T-helper 2 cell treated with Interferon-gamma antibody and Interleukin-4, amounts not matched to agents 5 μg/mL and 100 μg/mL, for 36 hours (primary cell): ENCODE measurements at places on chromosomes 1 and 21.
A peak's percentile ranks its signal among the peaks of the same experiment; 100 is the strongest.

- peak; percentile 18 for DNase-seq
Measured at GRCh38 chr1:204975568-204976235, 67.3 kb upstream of the CNTN2 start.

DNA sequence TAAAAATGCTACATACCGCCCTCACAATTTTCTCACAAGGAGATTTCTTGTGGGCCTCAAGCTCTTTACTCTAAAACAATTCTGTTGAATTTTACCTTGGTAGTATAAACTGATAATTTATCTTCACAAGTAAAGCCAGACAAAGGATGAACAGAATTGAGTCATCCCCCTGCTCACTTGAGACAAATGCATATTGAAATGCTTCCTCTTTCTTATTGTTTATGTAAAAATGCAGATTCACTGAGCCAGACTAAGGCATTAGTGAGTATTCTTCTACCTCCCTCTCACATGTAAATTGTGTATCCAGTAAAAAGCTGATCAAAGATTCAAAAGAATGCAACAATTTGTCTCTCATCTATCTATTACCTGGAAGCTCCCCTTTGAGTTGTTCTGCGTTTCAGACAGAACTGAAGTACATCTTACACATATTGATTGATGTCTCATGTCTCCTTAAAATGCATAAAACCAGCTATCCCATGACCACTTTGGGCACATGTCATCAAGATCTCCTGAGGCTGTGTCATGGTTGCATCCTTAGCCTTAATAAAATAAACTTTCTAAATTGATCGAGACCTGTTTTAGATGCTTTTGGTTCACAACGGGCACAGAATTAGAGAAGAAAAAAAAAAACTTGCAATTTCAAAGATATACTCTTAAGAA, 743.1 kb upstream of the B3GALT2 start:
- no peak for DNase-seq

DNA sequence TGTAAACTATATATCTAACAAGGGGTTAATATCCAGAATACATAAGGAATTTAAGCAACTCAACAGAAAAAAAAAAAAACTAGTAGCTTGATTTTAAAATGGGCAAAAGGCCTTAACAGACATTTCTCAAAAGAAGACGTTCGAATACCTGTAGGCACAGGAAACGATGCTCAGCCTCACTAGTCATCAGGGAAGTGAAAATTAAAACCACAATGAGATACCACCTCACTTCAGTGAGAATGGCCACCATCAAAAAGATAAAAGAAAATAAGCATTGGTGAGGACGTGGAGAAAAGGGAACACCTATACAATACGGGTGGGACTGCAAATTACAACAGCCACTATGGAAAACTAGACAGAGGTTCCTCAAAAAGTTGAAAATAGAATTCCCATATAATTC, 37.3 kb downstream of the NPHP4 start:
- DNase-seq = peak; percentile 45

DNA sequence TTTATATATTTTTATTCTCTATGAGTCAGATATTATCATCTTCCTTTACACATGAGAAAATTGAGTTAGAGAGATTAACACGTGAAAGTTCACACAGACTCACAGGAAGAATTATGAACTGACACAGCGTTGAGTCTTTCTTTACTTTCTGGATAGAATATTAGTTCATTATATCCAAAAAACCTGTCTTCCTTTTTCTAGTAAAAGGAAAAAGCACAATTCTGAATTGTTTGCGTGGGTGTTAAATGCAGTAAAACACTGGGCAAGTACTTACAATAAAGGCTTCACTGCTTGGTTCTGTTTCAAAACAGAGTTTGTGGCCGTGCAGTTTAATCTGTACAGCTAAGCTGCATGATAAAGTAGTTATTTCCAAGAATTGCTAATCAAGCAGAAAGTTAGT, 10.8 kb downstream of the MAGI3 start:
- DNase-seq = no peak

- no peak for DNase-seq
Measured at GRCh38 chr1:11787251-11787803, 18.4 kb downstream of the MTHFR start.

GRCh38 chr1:201753492-201753891, 75.5 kb upstream of the IPO9 start:
- DNase-seq = no peak

DNA sequence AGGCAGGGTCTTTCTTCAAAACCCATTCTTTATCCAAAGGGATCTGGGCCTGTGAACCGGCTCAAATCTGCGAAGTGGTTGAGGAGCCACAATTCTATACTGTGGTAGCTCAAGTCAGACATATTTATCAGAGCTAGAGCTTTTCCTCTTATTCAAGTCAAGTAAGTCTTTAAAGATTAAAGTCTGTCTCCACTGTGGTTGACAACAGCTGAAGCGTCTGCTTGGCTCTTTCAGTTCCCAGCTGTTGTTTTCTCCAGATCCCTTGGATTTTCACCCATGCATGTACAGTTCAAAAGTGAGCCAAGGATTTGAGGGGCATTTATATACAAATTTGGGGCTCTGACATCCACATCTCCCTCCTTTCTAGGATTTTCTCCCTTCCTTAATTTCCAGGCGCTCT, 66.9 kb downstream of the C1orf185 start:
- no peak for DNase-seq

GRCh38 chr1:216210081-216210480, 213.2 kb downstream of the USH2A start:
- DNase-seq = no peak

DNA sequence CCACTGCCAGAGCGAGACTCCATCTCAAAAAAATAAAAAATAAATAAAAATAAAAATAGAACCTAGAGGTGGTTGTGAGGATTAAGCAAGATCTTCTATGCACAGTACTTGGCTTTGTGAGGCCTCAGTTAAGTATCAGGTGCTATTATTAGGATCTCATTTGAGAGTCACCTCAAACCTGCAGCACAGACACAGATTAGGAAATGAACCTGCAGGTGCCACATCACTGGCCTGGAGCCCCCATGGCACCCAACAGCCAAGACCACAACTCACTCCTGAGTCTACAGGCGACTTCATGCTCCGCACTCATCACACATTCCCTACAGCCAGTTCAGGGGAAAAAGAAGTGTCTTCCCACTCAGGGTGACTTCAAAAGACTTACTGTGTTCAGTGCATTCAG, 176.8 kb downstream of the SLC45A1 start:
- no peak for DNase-seq

GRCh38 chr1:86866665-86867064, 47.3 kb downstream of the SELENOF start:
- no peak for DNase-seq
